ENCODE measurements at places on chromosomes 1 and 21.

DNA sequence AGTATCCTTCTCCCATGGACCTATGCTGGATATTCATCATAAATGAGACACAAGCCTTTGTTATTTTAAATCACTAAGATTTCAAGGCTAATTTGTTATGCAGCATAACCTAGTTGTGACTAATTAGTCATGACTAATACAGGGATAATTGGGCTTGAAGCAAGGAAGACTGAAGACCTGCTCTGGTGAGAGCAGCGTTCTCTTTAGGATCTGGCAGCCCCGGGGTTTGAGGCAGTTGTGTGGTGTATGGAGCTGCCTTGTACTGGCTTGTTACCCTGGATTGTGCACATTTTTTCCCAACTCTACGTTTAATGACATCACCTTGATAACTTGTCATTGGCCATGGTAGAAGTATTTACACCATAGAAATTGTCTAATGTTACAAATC is 25.7 kb upstream of the SPAG17 start:
- no peak for DNase-seq

GRCh38 chr1:12148958-12149790 is 17.6 kb upstream of the TNFRSF1B start:
- DNase-seq: no peak

DNA sequence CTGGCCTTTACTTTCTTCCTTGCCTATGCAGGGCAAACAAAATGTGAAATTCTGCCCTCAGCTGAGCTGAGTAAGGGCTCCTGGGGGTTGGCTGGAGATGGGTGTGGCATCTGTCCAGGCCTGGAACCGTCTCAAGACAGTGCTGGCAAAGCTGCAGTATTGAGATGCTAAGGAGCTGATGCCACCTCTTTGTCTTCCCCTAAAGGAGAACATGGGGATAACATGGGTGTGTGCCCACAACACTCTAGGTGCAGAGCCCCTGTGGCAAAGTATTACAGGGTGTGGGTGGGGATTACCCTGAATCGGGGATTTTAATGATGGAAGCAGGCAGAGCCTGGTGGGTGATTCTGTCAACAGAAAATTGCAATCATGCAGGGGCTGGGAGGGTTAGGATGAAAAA is 2.5 kb upstream of the ST3GAL3 start:
- DNase-seq: no peak

- peak; percentile 50 for DNase-seq
Measured at GRCh38 chr1:225746361-225747179, 31.1 kb upstream of the SRP9 start.

GRCh38 chr1:220680085-220680687 is 10.0 kb upstream of the C1orf115 start:
- DNase-seq: no peak

DNA sequence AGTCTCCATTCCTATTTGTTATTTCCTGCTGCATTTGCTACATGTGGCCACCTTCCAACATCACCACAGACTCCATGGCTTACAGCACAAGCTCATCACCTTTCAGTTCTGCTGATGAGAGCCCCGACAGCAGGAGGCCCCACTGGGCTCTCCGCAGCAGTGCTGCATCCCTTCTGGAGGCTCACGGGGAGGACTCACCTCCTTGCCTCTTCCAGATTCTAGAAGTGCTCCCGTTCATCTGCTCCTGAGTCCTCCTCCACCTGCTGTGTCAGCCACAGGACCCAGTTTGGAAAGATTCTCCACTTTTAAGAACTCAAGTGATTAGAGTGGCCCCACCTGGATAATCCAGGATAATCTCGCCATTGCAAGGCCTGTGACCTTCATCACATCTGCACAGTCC is 167.6 kb downstream of the PCBP3 start:
- no peak for DNase-seq

DNA sequence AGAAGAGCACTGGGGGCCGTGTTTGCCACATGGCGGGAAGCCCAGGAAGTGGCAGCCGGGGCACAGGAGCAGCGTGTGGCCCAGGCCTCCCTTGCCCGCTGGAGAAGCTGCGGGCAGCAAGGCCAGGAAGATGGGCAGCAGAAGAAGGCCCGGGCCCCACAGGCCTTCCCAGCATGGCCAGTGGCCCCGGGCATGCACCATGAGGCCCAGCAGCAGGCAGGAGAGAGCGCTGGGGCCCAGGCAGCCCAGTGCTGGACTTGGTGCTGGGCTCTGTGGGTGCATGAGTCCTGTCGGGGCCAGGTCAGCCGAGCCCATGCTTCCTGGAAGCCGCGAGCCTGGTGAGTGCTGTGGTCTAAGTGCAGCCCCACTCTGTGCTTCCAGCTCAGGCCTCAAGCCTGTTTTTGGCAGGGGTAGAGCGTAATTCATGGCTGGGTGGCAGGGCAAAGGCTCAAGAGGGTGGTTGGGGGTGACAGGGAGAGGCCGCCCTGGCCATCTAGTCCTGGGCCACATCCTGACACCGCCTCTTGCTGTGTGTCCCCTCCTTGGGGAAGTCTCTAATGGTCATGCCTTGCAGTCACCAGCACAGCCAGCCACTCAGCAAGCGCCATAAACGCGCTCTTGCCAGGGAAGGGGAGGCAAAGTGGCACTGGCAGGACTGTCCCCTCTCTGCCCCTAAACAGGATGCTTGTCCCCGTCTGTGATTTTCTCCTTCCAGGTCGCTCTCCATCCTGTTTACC is 21.3 kb downstream of the MTHFR start:
- no peak for DNase-seq

GRCh38 chr1:60622486-60622885 is 459.9 kb upstream of the NFIA start:
- no peak for DNase-seq

DNA sequence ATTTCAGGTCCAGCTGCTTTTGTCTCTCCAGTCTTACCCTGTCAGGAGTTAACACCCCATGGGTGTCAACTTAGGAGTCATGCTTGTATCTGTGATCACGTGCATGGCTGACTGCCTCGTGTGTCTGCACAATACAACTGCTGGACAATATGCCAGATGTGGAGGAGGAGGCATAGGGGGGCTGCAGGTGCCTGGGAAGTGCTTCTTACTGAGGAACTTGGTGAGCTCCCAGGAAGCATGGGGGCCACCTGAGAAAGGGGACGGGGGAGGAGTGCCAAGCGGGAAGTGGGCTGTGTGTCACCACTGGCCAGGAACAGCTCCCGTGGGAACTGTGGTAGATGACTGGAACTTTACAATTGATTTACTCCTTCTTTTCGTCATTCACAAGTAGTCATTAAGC is 9.5 kb downstream of the RHEX start:
- DNase-seq: no peak

GRCh38 chr1:193709607-193710006 is 523.2 kb upstream of the B3GALT2 start:
- DNase-seq: no peak

DNA sequence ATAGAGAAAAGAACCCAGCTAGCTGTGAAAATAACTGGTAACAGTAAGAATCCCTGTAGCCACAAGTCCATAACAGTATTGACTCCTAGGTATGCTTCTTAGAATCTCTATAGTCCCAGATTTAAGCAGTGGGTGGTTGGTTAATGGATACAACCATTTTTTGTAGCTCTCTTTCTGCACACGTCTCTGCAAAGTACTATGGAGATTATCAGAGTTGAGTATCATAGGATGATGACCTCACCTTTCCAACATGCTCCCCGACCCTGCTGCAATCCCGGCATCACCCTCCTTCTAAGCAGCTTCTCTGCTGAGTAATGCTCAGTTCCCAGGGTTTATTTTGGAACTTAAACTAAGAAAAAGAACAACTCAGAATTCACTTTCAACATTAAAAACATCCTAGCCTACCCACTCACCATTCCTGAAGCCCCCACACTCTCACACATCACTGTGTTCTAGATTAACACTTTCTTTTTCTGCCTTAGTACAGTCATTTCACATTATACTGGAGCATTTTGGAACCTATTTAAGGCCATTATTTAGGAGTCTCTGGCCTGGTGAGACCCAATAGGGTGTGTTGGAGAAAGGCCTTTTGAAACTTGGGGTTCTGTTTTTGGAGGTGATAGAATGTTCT is 2.7 kb downstream of the MLLT11 start:
- DNase-seq: no peak

GRCh38 chr1:223219318-223219635 is 76.2 kb upstream of the TLR5 start:
- DNase-seq: no peak

- no peak for DNase-seq
Measured at GRCh38 chr1:92410706-92411105, 76.0 kb downstream of the GFI1 start.

DNA sequence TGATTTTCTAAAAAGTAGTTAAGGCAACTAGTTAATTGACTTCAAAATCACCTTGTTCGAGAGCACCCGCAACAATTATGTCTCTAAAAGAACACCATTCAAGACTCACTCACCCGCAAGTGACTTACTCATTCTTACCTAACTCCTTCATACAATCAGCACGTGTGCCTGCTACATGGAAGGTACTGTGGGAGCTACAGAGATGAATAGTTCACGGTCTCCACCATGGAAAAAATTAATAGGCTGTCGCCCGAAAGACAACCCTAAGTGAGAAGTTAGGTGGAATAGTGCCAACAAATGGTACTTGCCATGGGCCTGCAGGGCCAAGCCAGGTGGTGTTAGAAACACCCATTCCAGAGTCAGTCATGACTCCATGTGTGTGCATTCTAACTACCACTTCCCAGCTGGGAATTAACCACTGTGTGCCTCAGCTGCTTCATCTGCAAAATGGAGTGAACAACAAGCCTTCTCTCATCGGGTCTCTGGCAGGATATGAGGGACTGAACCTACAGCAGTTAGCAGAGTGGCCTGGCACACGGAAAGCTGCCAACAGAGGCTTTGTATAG is 7.1 kb downstream of the SSBP3 start:
- DNase-seq: no peak

- no peak for DNase-seq
Measured at GRCh38 chr1:47469390-47469759, 31.5 kb downstream of the FOXD2 start.

GRCh38 chr1:226363801-226364513 is 43.9 kb downstream of the PARP1 start:
- no peak for DNase-seq

DNA sequence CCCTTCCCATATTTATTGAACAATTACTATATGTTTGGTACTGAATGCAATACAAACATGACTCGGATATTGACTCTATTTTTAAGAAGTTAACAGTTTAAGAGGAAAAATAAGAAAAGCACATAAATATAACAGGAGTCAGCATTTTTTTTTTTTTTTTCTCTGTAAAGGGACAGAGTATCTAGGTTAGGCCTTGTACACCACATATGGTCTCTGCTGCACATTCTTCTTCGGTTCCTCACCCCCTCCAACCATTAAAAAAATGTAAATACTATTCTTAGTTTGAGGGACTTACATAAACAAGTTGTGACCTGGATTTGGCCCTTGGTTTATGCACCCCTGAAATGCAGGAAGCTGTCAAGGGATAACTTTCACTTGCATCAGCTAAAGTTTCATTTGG is 40.4 kb downstream of the PHC2 start:
- no peak for DNase-seq

DNA sequence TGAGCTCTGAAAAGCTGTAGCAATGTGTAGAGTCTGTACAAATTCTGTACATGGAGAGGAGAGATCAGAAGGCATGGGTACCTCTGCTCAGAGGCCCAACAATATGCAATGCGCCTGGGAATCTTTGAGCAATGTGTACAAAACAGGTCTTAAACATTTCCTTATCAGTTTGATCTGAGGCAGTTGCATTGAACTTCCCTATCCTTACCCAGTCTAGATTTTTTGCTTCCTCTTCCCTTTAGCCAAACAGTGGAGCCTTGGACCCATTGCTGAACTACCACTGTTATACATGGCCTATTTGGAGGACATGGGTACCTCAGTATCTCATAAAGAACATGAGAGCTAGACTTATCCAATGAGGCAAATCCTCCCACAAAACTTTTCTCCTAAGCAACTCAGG is 12.6 kb upstream of the MNDA start:
- no peak for DNase-seq

GRCh38 chr1:22142315-22143064 is 407 bp downstream of the WNT4 start:
- no peak for DNase-seq

DNA sequence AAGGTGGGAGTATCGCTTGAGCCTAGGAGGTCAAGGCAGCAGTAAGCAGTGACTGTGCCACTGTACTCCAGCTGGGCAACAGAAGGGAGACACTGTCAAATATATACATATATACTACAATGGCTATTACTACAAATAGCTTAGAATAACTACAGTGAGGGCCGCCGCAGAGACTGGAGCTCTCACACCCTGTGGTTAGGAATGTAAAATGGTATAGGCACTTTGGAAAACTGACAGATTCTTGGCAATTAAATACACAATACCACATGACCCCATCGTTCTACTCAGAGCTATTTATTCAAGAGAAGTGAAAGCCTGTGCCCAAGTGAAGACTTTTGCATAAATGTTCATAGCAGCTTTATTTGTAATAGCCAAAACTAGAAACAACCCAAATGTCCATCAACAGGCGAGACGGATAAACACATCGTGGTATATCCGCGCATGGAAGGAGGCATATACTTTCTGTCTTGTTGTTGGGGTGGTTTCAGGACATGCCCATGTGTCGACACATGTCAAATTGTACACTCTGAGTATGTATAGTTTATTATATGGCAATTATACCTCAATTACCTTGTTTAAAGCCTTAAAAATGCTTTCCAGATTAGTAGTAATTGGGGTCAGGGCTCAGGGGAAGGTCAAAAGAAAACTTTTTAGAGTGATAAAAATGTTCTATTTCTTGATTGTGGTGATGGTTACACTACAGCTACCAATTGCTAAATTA is 123.4 kb downstream of the RIPK4 start:
- peak; percentile 39 for DNase-seq

DNA sequence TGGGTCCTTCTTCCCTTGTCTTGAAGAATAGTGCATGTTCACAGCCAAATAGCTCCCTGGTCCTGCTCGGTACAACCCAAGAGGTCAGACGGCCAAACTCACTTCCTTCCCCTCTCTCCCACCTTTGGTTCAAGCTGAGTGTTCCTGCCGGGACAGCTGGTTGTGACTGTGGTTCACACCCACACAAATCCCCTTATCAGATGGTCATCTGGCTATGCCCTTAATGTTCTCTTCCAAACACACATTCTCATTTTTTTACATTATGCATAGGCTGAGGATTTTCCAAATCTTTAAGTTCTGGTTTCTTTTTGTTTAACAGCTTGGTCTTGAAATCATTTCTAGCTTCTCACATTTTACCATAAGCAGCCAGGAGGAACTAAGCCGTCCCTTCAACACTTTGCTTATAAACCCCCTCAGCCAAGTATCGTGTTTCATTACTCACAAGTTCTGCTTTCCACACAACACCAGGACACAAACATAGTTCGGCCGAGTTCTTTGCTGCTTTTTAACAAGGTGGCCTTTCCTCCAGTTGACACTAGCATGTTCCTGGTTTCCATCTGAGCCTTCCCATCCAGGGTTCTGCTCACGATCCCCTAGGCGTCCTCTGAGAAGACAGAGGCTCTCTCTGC is 19.7 kb upstream of the TSPEAR start:
- no peak for DNase-seq

Data from lower leg skin (tissue), 4 donors.